ENCODE measurements at places on chromosomes 4 and X. TPM values are rescaled to one million over a fixed set of nuclear protein-coding genes. Genes with fewer than 3 reads are reported as not detected.

Gene HSFX4
- not detected for total RNA-seq

Gene NAT8L
- 7.3 TPM for total RNA-seq

Gene GAGE12E
- not detected for total RNA-seq

Gene HDAC8
- 29.9 TPM for total RNA-seq

Gene BTK
- not detected for total RNA-seq

Gene MEPE
- not detected for total RNA-seq

Gene P2RY8
- total RNA-seq: 19.5 TPM

Gene VSIG4
- total RNA-seq: not detected

Gene TRIM60
- not detected for total RNA-seq

Gene ALPK1
- 9.1 TPM for total RNA-seq

Gene FABP2
- total RNA-seq: not detected

Gene CD40LG
- 181 TPM for total RNA-seq

Gene DCAF12L2
- total RNA-seq: not detected

Gene EIF1AX
- total RNA-seq: 112 TPM

Gene ANKRD50
- total RNA-seq: 0.05 TPM

Gene CLDN34
- not detected for total RNA-seq

Gene SRPK3
- not detected for total RNA-seq

Gene MAOB
- not detected for total RNA-seq

Gene AP1S2
- total RNA-seq: 24.2 TPM

Gene AKAP14
- total RNA-seq: not detected

Gene PRRG1
- total RNA-seq: not detected

Gene ESX1
- total RNA-seq: not detected

Gene RBM47
- total RNA-seq: 13.0 TPM

Gene STBD1
- 0.35 TPM for total RNA-seq

Gene CNKSR2
- total RNA-seq: 7.1 TPM

Gene VCX3B
- total RNA-seq: not detected

Gene XAGE1A
- total RNA-seq: not detected

Gene AFF2
- 0.70 TPM for total RNA-seq

Gene DIPK2B
- not detected for total RNA-seq

Gene NHSL2
- total RNA-seq: 0.07 TPM

Gene RNF150
- not detected for total RNA-seq

Gene CYLC1
- not detected for total RNA-seq

Gene WDR45
- 40.8 TPM for total RNA-seq

Gene COL25A1
- total RNA-seq: not detected

Gene MAP3K15
- total RNA-seq: 0.31 TPM

Gene SSX4B
- total RNA-seq: not detected

Gene ASB9
- 0.33 TPM for total RNA-seq

Gene FAM149A
- total RNA-seq: 0.33 TPM

Gene LIMCH1
- not detected for total RNA-seq

Gene IGSF1
- total RNA-seq: not detected

Gene COX7B2
- total RNA-seq: not detected

Gene KLB
- total RNA-seq: not detected

Gene ADAMTS3
- not detected for total RNA-seq

Gene USP26
- total RNA-seq: not detected

Gene NIPAL1
- total RNA-seq: 3.8 TPM

Gene ADH6
- total RNA-seq: not detected

Gene DUSP21
- not detected for total RNA-seq

Data from activated CD4-positive, alpha-beta T cell treated with anti-CD3 and anti-CD28 coated beads, Interleukin-2, amount 10 ng/mL, durations not matched to agents 24 days and 14 days (primary cell).